ENCODE measurements at places on chromosomes 13 and 19.

DNA sequence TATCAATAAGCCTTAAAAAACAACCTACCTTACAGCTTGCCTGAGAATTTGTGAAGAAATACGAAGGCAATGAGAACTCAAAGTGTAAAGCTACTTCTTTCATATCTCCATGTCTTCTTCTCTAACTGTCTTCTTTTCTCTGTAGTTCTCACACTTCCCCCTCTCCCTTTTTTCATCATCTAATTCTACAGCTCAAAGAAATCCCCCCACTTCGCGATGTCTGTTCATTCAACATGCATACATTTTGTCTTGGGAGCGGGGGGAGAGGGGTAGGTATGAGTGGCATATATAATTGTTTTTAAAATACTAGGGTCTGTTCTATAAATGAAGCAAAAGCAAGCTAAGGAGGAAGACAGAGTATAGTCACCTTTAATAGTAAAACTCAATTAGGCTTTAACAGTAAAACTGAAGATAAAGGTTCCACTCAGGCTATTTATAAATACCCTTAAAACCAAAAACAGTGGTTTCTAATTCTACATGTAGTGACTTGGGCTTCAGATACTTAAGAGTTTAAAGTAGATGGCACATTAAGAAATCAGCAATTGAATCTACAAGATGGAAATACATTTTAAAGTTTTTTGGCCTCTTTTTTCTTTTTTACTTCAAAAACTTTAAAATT, 106.9 kb downstream of the KLF12 start:
- DNase-seq: no peak

DNA sequence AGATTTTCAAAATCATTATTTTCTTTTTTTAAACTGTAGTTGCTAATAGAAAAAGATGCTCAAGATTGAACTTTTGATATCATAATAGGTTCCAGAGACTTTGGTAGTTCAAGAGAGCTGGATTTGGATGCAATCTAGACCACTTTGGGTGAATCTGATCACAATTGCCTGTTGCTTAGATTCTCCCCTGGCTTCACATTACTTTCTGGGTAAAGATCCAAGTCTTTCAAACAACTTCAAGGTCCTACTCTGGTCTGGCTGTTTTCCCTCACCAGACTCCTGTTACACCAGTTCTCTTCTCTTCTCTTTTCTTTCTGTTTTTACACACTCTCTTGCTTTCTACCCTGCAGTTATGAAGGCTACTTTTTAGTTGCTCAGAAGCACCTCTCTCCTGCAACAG, 7.4 kb upstream of the SPRY2 start:
- DNase-seq: no peak

DNA sequence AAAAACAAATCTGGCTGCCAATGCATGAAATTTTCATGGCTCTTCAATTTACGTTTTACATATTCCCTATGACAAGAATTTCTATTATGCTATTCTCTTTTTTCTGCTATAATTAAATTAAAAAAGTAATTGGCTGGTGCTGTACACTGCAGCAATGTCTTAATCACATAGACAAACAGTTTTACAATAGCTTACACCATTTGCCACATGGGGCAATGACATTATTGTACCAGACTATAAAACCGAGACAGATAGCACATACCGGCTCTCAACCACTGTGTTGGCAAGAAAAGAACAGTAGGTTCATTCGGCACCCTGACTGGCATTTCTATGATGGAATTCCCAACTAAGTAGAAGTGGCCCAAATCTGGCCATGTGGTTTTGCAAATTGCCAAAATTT, 67.7 kb downstream of the DACH1 start:
- DNase-seq: no peak

DNA sequence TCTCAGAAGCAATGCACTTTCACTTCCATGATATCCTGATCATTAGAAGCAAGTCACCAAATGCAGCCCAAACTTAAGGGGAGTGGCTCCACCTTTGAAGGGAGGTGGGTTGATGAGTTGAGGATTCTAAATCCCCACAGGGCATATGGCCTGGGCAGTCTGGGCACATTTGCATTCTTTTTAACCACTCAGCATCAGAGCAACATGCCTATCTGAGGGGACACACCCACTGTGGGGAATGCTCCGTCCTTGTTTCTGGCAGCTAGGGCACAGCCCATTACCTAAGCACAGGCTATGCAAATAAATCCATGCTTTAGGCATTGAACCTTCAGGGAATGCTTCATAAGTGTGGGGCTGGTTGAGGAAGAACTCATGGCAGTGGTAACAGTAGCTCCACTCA, 12.3 kb upstream of the SACS start:
- DNase-seq: no peak

DNA sequence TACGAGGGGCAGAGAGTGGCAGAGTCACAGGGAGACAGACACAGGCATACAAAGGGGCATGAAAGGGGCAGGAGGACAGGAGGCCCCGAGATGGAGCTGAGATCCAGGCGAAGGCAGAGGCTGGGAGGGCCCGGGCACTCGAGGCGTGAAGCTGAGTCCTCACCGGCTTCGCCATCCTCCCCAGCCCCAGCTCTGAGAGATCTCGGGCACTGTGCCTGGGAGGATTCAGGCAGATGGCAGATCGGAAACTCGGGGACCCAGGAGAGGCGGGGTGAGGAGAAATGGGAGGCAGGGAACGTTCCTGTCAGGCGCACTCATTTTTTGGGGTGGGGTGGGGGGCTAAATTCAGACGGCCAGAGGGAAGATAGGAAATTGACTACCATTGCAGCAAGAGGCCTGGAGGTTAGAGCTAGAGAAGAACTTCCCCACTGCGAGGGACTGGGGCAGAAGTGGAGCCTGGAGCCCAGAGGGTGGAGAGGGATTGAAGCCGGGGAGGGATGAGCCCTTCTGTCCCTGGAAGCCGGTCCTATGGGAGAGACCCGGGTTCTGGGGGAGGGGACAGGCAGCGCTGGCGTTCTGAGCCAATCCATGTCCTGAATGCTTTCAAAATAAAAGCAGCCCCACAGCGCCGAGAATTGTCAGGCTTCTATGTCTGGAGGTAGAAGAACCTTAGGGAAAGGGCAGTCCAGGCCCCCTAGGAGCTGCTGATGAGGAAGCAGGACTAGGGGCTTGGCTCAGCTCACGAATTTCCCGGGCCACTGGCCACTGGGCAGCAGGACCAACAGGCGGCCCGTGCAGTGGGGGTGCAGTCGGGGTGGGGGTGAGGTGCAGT, 12.6 kb downstream of the LRRC4B start:
- no peak for DNase-seq

DNA sequence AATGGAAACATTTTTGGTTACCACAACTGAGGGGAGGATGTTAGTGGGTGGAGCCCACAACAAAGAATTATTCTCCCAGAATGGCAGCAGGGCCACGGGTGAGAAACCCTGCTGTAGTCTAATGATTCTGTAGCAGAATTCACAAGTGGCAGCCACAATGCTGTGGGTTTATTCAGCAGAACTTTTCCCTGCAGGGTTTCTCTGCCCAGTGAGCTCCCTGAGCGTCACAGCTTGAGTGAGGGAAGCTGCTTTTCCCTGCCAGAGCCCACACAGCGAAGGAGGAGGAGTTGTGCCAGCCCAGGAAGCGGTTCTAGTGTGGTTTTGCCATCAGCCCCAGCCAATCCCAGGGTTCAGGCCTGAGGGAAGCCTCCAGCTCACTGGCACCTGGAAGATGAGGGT, 4.4 kb downstream of the ATP12A start:
- DNase-seq: no peak

Measured in activated naive CD8-positive, alpha-beta T cell treated with anti-CD3 and anti-CD28 coated beads, Interleukin-2, amount 50 U/mL, for 16 hours (primary cell).